ENCODE measurements at places on chromosomes 16 and 17.
A peak's percentile ranks its signal among the peaks of the same experiment; 100 is the strongest.

DNA sequence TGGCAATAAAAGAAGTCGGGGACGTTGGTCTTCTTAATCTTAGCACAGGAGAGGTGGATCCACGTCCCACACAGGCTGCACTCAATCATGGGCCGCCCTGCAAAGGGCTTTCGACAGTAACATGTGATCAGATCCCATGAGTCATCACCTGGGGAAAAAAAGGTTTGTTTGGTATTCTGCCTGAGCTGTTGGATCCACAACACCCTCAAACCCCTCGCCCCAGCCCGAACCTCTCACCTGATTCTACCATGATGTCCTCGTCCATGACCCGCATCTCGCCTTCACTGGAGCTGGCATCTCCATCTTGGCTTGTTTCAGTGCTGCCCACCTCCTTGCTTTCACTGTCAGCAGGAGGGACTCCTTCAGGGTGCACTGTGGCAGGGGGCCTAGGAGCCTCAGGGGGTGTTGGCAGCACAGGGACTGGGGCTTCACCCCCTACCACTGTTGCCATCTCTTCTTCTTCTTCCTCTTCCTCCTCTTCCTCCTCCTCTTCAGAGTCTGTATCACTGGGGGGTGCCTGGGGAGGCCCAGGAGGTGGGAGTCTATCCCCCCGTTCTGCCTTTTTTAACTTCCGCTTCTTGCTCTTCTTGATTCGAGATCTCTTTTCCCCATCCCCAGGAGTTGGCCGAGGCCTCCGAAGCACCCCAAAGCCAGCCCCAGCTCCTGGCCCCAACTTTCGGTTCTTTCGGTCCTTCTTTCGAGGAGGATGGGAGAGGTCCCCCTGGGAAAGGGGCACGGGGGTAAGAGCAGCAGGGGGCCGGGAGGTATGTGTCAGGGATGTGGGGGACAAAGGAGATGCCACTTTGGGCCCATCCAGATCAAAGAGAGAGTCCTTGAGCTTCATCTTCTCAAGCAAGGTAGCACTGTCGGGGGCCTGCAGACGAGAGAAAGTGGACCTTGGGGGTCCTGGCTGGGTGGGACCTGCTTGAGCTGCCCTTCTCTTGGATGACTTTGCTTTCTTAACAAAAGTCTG, 1.7 kb upstream of the DVL2 start:
- no peak for DNase-seq

DNA sequence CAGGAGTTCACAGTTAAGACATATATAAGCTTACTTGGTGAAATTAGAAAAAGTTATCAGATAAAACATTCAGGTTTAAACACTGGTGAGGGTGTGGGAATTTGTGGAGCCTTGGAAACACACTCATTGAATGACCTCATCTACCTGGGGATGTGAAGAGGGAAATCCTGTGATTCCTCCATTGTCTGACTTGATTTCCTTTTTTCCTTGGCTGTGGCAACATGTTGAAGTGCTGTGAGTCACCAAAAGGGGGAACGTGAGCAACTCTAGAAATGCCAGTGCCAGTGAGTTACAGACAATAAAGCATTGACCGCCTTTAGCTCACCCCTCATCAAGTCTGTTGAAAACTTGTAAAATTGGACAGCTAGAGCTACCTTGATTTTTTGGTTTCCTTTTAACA, 1.8 kb downstream of the HMOX2 start:
- no peak for DNase-seq

- DNase-seq = no peak
These were observed 56.9 kb upstream of the BRD7 start for GRCh38 chr16:50425648-50426047.

GRCh38 chr17:80892019-80892855, 99.4 kb upstream of the CHMP6 start:
- peak; percentile 61 for DNase-seq

- no peak for DNase-seq
These were observed at the start of gene WFIKKN2 for GRCh38 chr17:50835301-50836234. WFIKKN2 (plus strand) TSS chr17:50835586; CDS start chr17:50835938, 352 bp downstream.

GRCh38 chr17:41061964-41062363, 2.0 kb upstream of the KRTAP2-3 start:
- DNase-seq = no peak

- no peak for DNase-seq
These were observed 53.5 kb downstream of the WDR59 start for GRCh38 chr16:74931445-74931844.

GRCh38 chr17:51170736-51171135, 4.5 kb downstream of the NME2 start:
- DNase-seq = no peak

DNA sequence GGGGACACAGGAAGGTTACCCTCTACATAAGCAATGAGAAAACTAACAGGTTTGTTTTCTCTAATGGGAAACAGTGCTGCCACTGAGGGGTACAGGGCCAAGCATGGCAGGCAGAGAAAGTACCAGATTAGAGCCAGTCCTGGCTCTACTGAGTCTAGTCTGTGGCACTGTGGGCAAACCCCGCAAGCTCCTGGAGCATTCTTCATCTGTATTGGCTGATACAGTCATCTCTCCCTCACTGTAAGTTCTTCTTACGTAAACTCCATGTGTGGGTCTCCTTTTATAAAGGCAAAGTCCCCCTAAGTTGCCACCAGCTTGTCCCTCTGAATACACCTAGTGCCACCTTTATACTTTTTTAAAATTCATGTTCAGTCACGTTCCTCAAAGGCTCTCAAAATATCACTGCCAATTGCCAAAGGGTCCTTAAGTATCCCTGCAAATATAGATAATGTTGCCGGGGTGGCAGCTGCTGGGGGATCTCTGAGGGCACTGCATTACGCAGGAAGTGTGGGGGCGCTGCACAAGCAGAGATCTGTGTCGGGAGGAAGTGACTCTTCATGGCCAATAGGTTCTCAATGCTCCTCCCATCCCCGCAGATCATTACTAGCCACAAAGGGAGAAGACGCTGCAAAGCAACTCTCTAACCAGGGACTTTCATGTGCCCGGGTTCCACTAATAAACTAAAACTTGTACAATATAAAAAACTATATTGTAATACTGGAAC, 18.8 kb downstream of the XPO6 start:
- no peak for DNase-seq

DNA sequence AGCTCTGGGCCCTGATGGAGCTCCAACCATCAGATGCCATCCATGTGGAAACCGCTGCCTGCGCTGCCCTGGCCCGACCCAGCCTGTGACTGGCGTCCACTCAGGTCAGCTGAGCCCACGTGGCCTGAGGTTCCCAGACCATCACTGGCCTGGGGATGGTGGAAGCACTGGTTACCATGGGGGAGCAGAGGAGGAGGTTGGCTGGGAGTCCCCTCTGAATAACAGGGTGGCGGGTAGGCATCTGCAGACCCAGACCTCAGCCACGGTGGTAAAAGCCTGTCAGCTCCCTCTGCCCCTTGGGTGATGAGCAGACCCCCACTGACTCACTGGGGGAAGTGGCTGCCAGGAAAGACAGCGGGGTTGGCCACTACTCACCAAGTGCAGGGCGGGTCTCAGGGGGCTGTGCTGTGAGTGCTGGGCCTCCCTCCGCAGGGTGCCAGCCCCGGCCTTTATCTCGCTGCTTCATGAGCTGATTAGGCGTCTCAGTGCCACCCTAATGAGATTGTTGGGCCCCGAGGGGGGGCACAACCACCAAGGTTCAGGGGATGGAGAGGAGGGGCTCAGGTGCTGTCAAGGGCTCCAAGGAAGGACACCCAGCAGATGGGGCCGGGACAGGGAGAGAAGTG, at the start of gene PDE6G:
TSS of gene PDE6G (minus strand) at position 425 of the 626 bp plus-strand sequence. CDS start 3,237 bp downstream, outside the sequence.
- no peak for DNase-seq

DNA sequence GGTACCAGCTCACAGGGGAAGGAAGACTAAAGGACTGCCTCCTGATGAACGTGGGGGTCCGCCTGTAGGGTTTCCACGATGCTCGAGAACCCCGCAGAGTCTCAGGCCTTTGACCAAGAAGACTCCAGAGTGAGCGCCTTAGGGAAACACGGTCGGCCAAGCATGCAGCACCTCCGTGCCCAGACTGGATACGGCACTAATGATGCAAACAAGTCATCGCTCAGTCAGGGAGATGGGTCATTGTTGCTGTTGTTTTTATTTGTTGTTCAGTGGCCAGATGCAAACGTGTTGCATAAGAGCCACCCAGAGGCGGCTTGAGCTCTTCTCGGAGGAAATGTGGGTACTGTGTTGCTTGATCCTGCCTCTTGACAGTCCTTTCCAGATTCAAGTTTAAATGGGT, 19.3 kb upstream of the RBFOX3 start:
- no peak for DNase-seq

DNA sequence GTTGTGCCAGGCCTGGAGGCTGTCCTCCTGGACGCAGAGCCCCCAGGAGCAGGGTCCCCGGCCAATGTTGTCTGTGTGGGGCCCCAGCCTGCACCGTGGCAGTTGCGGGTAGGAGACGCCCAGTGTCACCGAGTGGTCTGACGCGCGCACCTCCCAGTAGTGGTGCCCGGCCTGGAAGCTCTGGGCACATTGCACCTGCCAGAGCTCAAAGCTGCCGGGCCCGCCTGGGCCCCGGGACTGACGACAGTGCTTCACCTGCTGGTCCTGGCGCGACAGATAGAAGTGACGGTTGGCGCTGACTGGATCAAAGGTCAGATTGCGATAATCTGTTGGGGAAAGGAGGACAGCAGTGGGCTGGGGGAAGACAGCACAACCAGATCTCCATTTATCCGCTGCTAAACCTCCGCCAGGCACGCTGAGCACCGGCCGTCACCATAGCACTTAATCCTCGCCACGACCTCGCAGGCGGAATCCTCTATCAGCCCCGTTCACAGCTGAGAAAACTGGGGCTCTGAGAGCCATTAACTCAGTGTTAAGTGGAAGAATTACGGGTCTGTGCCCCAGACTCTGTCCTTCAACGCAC, 5.6 kb downstream of the TRIM65 start:
- no peak for DNase-seq

- no peak for DNase-seq
These were observed at the start of gene SLFN12 for GRCh38 chr17:35432176-35433074. SLFN12 (minus strand) TSS chr17:35432500; CDS start chr17:35423028, 9,472 bp downstream.

DNA sequence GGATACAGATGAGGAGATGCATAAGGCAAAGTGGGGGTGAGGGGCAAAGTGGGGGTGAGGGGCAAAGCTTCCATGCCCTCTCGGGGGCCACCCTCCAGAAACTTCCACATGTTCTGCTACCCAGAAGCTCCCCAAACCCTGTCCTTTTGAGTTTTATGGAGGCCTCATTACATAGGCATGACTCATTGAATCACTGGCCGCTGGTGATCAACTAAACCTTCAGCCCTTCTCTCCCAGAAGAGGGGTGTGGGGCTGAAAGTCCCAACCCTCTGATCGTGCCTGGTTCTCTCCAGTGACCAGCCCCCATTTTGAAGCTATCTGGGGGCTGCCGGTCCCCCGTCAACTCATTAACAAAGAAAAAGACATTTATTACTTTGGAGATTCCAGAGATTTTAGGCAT, 27.5 kb downstream of the ITGAE start:
- no peak for DNase-seq

- DNase-seq = no peak
These were observed 88.9 kb upstream of the ATF7IP2 start for GRCh38 chr16:10296956-10297340.

DNA sequence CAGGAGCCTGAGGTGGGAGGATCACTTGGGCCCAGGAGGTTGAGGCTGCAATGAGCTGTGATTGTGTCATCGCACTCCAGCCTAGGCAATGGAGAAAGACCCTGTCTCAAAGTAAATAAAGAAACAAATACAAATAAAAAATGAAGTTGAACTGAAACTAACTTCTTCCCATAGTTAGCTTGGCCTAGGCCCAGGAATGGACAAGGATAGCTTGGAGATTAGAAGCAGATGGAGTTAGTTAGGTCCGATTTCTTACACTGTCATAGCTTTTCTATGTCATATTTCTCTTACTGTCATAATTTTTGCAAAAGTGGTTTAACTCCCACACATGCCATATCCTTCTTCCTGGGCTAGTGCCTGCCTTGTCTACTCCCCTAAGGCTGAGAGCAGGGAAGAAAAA, 154.7 kb upstream of the CACNG3 start:
- no peak for DNase-seq

DNA sequence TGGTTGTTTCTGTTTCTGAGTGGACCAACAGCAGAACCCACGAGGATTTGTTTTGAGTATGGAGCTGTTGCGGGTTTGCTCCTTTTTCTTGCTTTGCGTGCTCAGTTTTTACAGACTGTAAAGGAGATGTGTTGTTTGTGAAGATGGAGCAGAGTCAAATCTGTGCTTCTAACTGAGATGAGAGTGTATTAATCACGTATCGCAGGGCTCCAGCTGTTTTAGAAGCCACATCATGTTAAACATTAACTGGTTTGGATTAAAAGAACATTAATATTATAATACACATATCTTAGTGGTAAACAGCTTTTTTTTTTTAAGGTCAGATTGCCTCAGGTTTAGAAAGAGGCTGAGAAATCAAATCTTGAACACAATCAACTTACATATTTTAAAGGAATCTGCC, 69.4 kb downstream of the YPEL2 start:
- DNase-seq = no peak

DNA sequence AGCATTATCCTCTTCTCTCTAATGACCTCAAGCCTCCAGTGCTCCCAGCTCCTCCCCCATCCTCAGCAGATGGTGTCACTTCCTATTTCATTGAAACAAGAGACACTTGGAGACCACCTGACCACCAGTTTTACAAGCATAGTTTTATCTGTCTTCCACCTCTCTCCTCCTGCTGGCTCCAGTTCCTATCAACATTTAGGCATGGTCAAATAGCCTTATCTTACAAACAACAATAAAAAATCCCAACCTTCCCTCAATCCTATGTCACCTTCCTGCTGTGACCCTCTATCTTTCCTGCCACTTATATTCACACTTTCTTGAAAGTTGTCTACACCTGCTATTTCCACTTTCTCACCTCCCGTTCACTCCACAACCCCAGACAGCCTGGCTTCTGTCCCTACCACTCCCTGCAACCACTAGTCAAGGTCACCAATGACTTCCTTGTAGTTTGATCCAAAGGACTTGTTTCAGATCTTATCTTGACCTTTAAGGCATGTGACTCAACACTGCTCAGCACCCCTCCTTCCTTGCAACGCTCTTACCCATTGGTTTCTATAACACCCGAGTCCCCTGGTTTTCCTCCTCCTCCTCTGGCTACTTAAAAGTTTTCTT, 4.3 kb upstream of the NTN1 start:
- DNase-seq = no peak

GRCh38 chr17:56834380-56835263, 671 bp downstream of the DGKE start:
- no peak for DNase-seq

GRCh38 chr17:59018019-59018418, 88.7 kb downstream of the TRIM37 start:
- DNase-seq = no peak

DNA sequence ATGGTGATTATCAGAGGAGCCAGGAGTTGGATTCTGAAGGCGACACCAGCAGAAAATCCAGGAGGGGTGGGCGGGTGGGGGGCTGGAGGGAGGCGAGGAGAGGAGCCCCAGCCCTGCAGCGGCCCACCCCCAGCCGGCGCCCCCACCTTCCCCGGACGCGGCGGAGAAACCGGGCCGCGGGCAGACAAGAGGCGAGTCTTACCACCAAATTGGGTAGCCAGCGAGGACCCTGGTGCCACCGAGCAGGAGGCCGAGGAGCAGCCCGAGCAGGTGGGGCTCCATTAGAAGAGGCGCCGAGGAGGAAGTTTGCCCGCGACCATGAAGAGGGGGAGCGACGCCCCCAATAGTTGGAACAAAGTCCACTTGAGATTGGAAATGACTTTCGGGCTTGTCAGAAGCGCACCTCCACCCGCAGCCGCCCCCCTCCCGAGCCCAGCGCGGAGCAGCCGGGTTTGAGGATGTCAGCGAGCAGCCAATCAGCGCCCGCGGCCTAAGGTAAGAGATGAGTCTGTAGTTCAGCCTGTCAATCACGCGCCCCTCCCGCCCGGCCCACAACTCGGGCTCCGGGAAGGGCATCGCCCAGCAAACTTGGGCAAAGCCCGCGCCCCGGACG, at the start of gene WNT3:
TSS of gene WNT3 (minus strand) at position 377 of the 613 bp plus-strand sequence. CDS start at position 282, 95 bp downstream.
- no peak for DNase-seq

GRCh38 chr16:391885-392335, 5.1 kb upstream of the NME4 start:
- DNase-seq = peak; percentile 61
